ENCODE measurements at places on chromosomes 16 and 17. TPM values are rescaled to one million over a fixed set of nuclear protein-coding genes. Genes with fewer than 3 reads are reported as not detected.

The MPP2 gene
- 0.37 TPM for total RNA-seq

The LRRC37A2 gene
- total RNA-seq, result 3.3 TPM

The RNU2-1 gene
- total RNA-seq, result not detected

The CD300E gene
- total RNA-seq, result not detected

The TBC1D16 gene
- total RNA-seq, result 24.4 TPM

The TBC1D3K gene
- 1.2 TPM for total RNA-seq

The MED9 gene
- total RNA-seq, result 9.7 TPM

The SPNS2 gene
- 0.27 TPM for total RNA-seq

Measured in HT1080 (cell line).